ENCODE measurements at places on chromosomes 3 and 15.

- DNase-seq = no peak
These were observed 203.8 kb upstream of the HES1 start for GRCh38 chr3:193932136-193932535.

- DNase-seq = no peak
These were observed 11.6 kb downstream of the ADAMTSL3 start for GRCh38 chr15:83665480-83665879.

GRCh38 chr15:87871258-87871681 is 385.3 kb downstream of the NTRK3 start:
- no peak for DNase-seq

GRCh38 chr3:146823622-146824021 is 218.5 kb upstream of the PLSCR5 start:
- no peak for DNase-seq

GRCh38 chr3:49198161-49198560 is 26.8 kb downstream of the KLHDC8B start:
- DNase-seq = no peak

- DNase-seq = no peak
These were observed 332.2 kb upstream of the RBMS3 start for GRCh38 chr3:28948685-28949084.

DNA sequence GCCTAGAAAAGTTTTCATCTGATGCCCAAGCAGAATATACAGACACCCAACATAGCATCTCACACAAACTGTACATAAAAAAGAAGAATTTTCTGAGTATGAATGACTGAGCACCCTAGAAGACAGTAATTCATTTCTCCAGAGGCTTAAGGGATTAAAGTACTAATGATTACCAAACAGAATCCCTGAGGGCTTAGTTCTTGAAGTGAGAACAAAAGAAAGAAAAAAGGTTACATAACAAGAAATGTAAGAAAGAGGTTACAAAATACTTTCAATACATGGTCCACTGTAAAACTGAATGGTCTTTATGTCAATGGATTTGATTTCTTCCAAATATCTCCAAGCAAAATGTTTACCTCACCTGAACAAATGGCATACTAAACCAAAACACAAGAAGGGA is 9.1 kb upstream of the NEK10 start:
- no peak for DNase-seq

DNA sequence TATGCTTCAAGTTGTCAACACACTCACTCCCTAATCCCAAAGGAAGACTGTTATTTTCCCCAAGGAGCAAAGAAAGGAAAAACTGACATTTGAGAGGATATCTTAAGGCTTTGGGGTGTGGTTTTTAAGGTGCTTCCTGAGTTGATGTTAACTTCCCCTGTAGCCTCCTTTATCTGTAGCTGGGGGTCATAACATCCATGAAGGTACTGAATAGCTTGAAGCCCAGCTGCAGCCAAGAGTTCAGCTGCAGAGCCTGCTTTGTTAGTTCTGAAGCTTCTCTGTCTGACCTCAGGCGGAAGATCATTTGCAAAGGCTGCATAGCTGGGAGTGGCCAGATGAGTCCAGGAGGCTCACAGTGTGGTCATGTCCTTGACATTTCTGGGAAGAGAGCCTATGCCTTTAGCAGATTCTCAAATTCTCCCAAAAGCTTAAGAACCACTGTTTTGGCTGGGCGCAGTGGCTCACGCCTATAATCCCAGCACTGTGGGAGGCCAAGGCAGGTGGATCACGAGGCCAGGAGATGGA is 165.4 kb downstream of the SV2B start:
- no peak for DNase-seq

- DNase-seq = no peak
These were observed 64.6 kb upstream of the SLC6A6 start for GRCh38 chr3:14337828-14338227.

GRCh38 chr15:60353245-60353920 is 44.4 kb downstream of the ANXA2 start:
- no peak for DNase-seq

DNA sequence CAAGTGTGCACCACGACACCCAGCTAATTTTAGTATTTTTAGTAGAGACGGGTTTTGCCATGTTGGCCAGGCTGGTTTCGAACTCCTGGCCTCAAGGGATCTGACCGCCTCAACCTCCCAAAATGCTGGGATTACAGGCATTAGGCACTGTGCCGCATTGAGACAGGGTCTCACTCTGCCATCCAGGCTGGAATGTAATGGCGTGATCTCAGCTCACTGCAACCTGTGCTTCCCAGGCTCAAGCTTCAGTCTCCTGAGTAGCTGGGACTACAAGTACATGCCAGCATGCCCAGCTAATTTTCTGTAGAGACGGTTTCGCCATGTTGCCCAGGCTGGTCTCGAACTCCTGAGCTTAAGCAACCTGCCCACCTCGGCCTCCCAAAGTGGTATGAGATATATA is 51.6 kb downstream of the ACAD9 start:
- no peak for DNase-seq

- DNase-seq = no peak
These were observed 105.4 kb downstream of the CACNA1D start for GRCh38 chr3:53599771-53600170.

GRCh38 chr15:25061808-25062550 is 107.2 kb downstream of the SNRPN start:
- DNase-seq = no peak

- no peak for DNase-seq
These were observed 10.6 kb downstream of the FBN1 start for GRCh38 chr15:48634893-48635292.

DNA sequence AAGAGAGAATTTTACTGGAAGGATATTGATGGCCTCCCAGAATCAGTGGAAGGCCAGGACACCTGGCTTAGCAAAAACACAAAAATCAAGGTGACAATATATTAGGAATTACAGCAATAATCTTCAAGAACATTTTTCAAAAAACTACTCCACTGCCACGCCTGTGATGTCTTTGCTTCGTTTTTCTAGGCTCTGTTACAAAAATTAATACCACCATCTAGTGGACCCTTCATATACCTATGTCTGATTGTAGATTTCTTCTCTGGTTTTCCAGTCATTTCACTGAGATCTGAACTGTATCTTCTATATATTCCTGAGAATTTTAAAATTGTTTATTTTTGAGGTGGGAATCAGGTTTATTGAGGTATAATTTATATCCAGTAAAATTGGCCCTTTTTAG is 5.6 kb upstream of the SLC33A1 start:
- DNase-seq = no peak

DNA sequence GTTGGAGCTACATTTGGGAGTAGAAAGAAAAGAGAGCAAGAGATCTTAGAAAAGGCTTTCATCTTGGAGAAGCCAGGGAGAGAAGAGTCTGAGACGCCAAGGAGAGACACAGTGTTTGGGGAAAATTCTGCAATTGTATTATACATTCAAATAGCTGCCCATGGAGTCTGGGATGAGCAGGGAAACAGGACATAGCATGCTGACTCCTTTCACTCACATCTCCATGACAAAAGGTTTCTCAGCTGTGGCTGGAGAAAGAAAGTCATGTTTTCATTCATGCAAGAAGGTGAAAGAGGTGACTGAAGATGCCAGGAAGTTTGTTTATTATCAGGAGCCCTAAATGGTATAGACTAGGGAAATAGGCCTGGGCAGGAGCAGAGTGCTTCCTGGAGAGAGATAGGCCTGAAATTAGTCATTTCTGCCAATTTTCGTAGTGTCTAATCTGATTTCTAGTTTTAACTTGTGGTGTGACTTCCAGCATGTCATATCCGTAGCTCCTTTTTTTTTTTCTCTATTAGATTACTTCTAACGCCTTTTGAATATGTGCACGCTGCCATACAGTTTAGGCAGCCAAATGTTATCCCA is 34.1 kb downstream of the ACP3 start:
- no peak for DNase-seq

DNA sequence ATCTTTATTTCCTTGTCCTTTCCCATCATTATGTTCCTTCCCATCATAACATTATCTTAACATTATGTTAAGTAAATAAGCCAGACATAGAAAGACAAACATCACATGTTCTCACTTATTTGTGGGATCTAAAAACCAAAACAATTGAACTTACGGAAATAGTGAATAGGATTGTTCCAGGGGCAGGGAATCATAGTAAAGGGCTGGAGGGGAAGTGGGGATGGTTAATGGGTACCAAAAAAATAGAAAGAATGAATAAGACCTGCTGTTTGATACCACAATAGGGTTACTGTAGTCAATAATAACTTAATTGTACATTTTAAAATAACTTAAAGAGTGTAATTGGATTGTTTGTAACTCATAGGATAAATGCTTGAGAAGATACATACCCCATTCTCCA is 36.7 kb upstream of the MBNL1 start:
- DNase-seq = no peak

GRCh38 chr15:88872106-88872505 is 23.2 kb downstream of the HAPLN3 start:
- DNase-seq = no peak

- no peak for DNase-seq
These were observed 25.1 kb upstream of the BCL2L10 start for GRCh38 chr15:52137432-52138357.

- DNase-seq = no peak
These were observed 217.6 kb downstream of the TPRG1 start for GRCh38 chr3:189389346-189389745.

DNA sequence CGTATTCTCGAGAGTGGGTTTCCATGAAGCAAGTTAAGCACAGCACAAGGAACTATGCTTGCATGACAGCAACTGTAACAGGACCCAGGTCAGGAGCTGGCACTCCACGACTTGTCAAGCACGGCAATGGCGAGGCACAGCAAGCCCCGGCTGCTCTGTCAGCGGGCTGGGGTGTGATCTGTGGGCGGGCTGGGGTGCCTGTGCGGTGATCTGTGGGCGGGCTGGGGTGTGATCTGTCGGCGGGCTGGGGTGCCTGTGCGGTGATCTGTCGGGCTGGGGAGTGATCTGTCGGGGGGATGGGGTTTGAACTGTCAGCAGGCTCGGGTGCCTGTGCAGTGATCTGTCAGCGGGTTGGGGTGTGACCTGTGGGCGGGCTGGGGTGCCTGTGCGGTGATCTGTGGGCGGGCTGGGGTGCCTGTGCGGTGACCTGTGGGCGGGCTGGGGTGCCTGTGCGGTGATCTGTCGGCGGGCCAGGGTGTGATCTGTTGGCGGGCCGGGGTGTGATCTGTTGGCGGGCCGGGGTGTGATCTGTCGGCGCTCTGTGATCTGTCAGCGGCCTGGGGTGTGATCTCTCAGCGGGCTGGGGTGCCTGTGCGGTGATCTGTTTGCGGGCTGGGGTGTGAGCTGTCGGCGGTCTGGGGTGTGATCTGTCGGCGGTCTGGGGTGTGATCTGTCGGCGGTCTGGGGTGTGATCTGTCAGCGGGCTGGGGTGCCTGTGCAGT is 205.7 kb downstream of the XXYLT1 start:
- no peak for DNase-seq

DNA sequence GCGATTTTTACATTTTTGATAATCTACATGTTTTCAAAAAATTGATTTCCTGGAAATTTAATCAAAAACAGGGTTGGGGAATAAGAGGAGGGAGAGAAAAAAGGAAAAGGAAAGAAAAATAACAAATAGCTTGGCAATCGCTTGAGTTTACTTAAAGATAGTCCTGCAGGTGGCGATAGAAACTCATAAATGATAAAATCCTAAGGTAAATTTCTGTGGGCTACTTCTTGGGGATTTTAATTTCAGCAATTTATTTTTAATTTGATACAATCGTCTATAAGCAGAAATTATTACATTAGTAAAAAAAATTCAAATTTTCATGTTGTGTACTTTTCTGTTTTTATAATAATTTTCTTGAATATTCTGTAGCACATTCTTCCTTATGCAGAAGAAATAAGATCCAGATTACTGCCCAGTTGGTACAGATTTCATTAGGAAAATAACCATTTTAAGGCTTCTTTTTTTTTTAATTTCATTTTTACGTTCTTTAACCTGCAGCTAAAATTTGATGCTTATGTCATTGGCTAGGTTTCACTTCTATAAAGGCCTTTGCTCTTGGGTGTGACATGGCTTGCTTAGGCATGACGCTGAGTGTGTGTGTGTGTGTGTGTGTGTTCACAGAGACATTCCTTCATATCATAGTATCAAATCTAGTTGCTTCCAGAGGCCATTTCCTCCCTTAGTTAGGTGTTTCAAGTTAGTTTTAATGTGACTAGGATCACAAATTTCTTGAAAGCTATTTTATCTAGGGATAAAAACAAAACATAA is 181.8 kb downstream of the MCTP2 start:
- DNase-seq = no peak

DNA sequence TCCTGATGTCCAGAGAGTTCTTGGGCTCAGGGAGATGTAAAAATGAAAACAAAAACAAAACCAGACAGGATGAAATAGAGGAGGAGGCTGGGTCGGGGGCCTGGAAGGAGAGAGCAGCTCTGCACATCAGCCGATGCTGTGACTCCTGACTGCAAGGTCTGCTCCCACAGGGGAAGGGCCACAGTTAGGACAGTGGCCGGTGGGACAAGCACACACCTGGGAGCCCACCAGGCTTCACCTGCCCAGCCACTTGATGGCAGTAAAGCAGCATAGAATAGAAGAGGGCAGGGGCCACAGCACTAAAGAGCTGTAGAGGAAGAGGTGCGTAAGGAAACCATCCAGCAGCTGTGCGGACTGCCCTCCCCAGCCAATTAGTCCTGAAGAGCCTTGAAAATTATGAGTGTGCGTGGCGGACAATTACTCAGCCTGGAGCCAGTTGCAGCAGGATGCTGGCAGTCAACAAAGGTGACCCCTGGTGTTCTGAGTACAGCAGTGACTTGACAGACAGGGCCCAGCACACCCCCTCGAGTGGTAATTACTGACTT is 29.8 kb downstream of the ALS2CL start:
- DNase-seq = no peak

GRCh38 chr15:49288391-49288790 is 118.3 kb downstream of the GALK2 start:
- no peak for DNase-seq

DNA sequence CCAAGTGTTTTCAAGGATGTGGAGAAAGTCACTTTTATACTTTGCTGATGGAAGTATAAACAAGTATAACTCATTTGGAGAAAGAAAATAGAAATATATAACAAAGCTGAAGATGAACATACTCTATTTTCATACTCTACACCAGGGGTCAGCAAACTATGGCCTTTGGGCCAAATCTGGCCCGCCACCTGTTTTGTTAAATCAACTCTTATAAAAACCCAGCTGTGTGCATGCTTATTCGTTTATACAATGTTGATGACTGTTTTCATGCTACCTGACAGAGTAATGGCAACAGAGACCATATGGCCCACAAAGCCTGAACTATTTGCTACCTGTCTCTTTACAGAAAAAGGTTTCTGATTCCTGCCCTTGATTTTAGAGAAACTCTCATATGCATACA is 124.0 kb downstream of the NR1D2 start:
- no peak for DNase-seq

GRCh38 chr3:12964711-12965612 is 108.3 kb downstream of the IQSEC1 start:
- no peak for DNase-seq

DNA sequence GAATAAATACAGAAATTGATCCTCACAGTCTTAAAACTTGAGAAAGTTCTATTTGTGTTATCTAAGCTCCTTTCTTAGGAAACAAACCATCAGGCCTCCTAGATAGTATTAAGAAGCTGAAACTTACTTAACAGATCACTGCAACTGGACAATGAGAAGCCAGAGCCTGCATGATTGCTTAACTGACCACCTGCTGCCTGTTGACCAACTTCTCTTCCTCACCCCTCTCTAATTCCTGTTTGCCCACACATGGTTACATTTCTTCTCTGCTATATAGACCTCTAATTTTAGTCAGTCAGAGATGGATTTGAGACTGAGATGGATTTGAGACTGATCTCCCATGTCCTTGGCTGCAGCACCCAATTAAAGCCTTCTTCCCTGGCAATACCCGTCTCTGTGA is 13.5 kb downstream of the CCPG1 start:
- no peak for DNase-seq

GRCh38 chr15:84909029-84909428 is 24.6 kb downstream of the SLC28A1 start:
- no peak for DNase-seq
